Stimulated activated CD8-positive, alpha-beta memory T cell treated with anti-CD3 and anti-CD28 coated beads, Interleukin-4, amount 100 ng/mL, for 4 hours (primary cell): ENCODE measurements at places on chromosomes 3 and 15.

GRCh38 chr15:65248511-65249255 is 37.4 kb upstream of the CILP start:
- DNase-seq: no peak

DNA sequence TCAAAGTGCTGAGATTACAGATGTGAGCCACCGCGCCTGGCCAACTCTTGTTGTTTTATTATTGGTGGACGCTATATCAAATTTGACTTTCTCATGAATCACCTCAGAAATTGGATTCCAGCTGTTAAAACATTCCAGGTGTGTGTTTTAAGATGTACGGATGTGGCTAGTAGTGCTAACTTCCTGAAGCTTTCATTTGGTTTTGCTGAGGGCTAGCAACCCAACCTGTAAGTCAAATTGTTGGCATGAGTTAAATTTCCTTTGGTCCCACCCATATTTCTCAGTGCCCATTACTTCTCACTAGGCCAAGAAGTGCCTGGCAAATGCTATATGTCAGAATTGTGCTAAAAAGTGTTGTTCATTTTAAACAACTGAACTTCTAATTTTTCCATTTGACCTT is 13.1 kb upstream of the KAT2B start:
- DNase-seq: no peak

- DNase-seq: no peak
Measured at GRCh38 chr3:58021072-58021959, 13.1 kb downstream of the FLNB start.

- no peak for DNase-seq
Measured at GRCh38 chr15:73033611-73034010, 18.7 kb upstream of the NEO1 start.

- DNase-seq: peak; percentile 61
Measured at GRCh38 chr15:31128919-31129768, 27.6 kb upstream of the TRPM1 start.

- no peak for DNase-seq
Measured at GRCh38 chr15:68616397-68616796, 37.6 kb downstream of the CORO2B start.

- DNase-seq: no peak
Measured at GRCh38 chr15:40352281-40352901, 1.6 kb downstream of the PHGR1 start.

GRCh38 chr15:85821545-85821944 is 26.8 kb upstream of the KLHL25 start:
- no peak for DNase-seq

- no peak for DNase-seq
Measured at GRCh38 chr3:115676336-115676735, 53.0 kb downstream of the GAP43 start.

GRCh38 chr3:195401943-195402342 is 40.9 kb downstream of the ACAP2 start:
- no peak for DNase-seq

- DNase-seq: no peak
Measured at GRCh38 chr3:58731673-58732072, 65.1 kb upstream of the FAM3D start.

- no peak for DNase-seq
Measured at GRCh38 chr3:149581248-149581647, 76.6 kb downstream of the WWTR1 start.

DNA sequence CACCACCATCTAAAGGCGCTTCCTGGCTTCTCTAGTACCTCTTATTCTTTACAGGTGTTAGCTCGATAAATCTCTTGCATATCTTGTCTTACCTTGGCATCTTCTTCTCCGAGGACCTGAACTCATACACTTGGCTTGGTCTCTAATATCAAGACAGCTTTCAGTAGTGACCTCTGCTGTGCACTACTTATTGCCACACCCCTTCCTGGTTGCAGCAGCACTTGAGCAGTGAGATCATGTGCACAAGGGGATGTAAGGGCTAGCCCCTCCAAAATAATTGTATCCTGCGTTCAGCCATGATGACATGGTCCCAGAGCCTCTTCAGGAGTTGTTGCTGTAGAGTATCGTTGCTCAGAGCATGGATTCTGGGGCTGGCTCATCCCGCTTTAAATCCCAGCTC is 1.3 kb upstream of the PLA1A start:
- no peak for DNase-seq

DNA sequence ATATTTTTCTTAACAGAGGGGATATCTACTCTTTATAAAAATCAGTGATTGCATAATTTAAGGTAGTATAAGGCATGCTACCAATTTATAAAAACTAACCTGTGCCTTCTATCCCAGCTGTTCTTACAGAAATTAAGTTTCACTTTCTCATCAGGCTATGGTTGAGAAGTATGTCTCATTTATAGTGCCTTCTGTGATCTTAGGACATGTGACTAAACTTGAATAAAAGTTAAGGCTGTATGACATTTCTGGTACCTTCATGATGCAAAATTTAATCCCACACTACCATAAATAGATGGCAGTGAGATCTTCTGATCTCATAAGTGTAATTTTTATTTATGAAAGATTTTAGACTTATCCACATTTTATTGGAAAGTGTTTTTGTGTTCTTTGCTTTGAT is 12.6 kb downstream of the TIPARP start:
- DNase-seq: no peak

DNA sequence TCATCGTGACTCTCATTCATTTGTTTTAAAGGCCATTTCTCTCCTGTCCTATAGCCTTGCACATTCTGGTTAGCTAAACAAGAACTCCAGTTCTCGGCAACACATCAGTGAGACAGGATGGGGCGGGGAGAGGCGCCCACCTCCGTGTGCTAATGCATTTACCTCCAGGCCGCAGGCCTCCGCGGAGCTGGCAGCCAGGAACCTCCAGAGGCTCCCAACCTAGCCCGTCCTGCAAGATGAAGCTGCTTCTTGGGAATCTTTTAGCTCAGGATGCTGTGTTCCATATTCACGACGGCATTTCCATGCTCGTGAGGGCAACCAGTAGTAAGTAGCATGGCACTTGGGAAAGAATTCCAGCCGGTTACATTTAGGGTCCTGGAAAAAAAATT is 47.9 kb downstream of the RGMA start:
- DNase-seq: no peak

- no peak for DNase-seq
Measured at GRCh38 chr15:32901995-32902394, 184.2 kb downstream of the GREM1 start.

- DNase-seq: no peak
Measured at GRCh38 chr3:87161013-87161412, 66.1 kb upstream of the CHMP2B start.

DNA sequence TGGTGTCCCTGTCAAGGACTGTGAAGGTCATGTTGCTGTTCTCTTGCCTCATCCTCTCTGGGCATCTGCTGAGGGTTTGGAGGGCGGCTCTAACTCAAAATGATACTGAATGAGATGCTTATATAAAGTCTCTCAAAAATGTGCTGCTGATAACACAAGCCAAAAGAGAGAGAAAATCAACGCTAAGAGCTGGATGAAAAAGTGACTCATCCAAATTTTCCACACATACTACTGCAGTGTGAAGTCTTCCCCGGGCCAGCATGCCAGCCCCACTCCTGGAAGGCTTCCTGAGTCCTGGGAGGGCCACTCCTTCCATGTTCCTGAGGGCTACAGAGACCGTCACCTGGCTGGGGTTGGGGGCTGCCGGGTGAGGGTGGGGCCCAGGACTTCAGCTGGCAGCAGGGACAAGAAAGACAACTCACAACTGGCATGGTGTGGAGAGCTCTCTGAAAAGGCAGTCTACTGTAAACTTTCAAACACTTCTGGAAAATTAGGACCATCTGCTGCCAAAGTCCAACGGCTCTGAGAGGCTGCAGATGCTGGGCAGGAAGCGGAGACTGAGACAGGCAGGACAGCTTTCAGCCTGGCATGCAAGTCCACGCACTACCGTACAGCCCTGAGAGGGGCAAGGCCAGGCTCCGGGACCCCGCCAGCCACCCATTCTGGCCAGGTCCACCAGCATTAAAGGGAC is 200.3 kb downstream of the ADAMTS17 start:
- DNase-seq: no peak

- DNase-seq: no peak
Measured at GRCh38 chr3:159783780-159784742, 204.6 kb upstream of the IL12A start.

DNA sequence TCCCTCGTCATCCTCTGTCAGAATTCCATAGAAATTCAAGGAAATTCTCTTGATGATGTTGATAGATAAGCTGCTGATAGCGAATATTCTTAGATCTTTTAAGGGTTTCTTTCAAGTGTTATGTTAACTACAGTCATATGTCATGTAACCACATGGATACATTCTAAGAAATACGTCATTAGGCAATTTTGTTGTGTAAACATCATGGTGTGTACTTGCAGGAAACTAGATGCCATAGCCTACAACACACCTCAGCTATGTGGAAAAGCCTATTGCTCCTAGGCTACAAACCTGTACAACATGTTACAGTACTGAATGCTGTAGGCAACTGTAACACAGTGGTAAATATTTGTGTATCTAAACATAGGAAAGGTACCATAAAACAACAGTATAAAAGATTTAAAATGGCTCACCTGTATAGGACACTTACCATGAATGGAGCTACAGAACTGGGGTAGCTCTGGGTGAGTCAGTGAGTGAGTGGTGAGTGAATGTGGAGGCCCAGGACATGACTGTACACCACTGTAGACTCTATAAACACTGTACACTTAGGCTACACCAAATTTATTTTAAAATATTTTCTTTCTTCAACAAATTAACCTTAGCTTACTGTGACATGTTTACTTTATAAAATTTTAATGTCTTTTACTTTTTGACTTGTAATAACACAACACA is 34.6 kb downstream of the GLDN start:
- DNase-seq: no peak

DNA sequence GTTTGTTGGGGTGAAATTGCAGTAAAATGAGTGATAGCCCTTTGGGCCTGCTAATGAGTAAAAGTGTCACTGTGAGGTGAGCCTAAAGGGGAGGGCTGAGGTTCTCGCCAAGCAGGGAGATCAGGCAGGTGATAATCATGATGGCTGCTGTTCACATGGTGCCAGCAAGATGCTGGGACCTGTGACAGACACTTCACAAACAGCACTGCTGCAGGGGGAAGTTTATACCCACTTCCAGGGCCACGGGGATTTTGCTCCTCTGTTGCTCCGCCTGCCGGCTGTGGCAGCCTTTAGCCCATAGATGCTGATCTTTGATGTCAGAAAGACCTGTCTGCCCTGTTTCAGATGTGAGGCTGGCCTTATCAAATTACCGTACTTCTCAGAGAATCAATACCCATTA is 96.7 kb downstream of the SV2B start:
- no peak for DNase-seq

GRCh38 chr3:56197259-56197965 is 270.9 kb downstream of the ERC2 start:
- no peak for DNase-seq

- DNase-seq: no peak
Measured at GRCh38 chr3:53811143-53811927, 34.9 kb downstream of the CHDH start.

DNA sequence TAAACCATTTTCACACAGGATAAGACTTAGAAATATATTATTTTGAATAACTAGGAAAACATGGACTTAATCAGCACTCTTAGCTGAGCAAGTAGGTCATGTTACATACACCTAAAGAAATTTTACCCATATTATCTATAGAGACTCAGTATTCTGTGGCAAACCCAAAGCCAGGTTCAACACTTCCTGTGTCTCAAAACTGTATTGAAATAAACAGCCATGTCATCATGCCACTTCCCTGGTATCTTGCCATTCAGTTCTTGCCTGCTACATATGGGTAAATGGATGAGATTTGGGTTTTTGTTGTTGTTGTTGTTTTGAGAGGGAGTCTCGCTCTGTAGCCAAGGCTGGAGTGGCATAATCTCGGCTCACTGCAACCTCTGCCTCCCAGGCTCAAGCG is 141.5 kb upstream of the PLXND1 start:
- DNase-seq: no peak

DNA sequence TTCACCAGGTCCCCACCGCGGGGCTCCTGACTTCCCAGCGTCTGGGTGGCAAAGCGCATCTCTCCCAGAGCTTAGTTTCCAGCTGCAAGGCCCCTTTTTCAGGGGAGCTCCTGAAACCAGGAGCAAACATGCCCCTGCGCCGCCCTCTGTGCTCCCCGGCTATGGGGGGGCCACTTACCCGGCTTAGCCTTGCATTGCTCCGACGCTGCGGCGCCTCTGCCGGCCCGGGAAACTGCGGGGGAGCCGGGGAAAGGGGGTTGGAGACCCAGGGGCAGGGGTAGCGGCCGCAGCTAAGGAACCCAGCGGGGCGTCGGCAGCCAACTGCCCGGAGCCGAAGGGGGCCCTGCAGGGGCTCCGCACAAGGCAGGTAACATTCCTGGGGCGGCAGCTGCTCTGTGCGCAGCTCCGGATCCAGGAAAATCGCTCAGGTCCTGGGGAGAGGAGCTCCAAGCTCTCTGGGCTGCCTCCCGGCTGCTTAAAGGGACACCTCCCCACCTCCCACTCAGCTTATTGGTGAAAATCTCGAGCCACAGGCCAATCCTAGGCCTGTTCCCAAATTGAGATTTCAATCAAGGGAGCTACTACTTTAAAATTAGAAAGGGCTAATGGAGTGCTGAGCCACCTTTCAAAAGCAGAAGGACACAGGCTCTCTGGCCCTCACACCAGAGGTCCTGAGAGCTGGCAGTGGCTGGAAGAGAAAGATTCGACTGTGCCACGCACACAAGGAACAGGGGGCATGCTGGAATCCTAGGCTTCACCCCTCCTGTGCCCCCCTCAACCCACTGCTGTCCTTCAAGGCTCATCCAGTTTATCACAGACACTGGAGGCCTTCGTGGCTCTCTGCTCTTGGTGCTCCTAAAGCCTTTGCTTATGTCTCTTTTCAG is 42.7 kb upstream of the PRICKLE2 start:
- no peak for DNase-seq

- no peak for DNase-seq
Measured at GRCh38 chr15:84979651-84980050, 2.0 kb upstream of the PDE8A start.

DNA sequence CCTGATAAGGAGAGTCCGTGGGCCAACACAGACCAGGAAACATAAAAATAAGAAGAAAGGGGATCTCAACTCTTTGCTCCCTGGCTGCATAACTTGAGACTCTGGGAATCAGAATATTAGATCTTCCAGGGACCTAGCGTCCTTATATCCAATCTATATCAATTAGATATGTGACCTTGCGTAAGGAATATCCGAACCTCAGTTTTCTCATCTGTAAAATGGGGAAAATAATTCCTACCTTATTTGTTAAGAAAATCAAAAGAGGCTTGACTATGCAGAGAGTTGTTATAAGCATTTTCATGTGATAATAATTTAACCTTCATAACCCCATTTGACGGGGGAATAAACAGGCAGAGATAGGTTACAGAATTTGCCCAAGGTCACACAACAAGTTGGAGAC is 7.1 kb upstream of the LIPC start:
- DNase-seq: no peak

DNA sequence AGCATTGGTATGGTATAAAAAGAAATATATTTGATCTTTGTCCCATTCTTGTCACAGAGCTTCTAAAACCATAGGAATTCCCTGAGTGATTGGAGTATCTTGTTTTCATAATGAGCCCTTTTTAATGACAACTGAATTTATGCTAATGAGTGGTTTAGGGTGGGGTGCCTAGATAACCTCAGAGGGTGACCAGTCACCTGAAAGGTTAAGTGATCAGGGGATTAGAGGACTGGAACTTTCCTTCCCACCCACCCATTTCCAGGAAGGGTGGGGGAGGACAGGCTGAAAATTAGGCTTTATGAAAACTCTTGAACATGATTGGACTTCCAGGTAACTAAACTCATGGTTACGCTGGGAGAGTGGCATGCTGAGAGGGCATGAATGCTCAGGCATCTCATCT is 8.5 kb downstream of the MFN1 start:
- no peak for DNase-seq

GRCh38 chr15:101242999-101243336 is 8.9 kb downstream of the CHSY1 start:
- DNase-seq: no peak
